ENCODE measurements at places on chromosomes 4 and X.

GRCh38 chr4:97367878-97368277 is 775.4 kb downstream of the STPG2 start:
- no peak for DNase-seq

DNA sequence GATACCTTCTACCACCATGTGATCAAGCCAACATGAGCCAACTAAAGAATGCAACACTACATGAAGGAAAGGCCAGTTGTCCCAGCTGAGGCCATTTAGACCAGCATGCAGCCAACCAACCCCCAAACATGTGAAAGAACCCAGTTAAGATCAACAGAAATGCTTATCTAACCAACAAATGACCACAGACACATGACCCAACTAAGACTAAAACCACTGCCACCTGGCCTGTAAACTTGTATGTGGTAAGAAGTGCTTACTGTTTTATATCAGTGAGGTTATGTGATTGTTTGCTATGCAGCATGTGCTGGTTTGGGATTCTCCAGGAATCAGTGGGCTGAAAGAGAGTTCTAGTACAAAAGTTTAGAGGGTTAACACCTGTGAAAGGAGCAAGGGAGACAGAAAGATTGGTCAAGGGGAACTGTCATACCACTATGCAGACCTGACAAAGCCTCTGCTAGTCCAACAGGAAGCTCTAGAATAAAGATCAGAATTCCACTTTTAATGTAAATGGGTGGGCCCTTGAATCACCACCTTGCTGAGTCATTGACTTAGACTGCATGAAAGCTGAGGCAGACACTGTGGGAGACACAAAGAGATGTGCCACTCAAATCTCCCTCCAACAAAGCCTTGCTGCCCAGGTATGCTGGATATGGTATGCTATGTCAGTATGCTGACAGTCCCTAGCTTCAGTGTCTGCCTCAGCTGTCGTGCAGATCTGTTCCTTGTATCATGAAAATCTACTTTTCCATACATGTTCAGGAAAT is 6.1 kb upstream of the SH3D19 start:
- DNase-seq, result no peak

- no peak for DNase-seq
Observed at GRCh38 chrX:39614680-39614998, 483.1 kb downstream of the BCOR start.

- DNase-seq, result no peak
Observed at GRCh38 chr4:75895744-75896314, 6.4 kb downstream of the PPEF2 start.

DNA sequence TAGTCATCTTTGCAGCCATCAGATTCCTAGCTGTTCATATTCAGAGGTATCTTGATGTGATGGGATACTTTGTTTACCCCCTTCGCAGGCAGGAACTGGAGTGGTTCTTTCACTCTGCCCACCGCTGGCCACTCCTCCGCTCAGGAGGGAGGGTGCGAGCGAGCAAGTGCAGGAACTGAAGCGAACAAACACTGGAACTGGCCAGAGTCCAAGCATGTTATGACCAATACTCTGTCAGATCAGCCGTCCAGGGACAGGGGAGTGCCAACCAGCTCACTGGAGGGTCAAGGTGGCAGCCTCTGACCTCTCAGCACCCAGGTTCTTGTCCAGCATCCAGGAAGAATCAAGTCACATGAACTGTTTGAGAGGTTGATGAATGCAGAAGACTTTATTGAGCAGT is 18.0 kb upstream of the MANBA start:
- DNase-seq, result no peak

DNA sequence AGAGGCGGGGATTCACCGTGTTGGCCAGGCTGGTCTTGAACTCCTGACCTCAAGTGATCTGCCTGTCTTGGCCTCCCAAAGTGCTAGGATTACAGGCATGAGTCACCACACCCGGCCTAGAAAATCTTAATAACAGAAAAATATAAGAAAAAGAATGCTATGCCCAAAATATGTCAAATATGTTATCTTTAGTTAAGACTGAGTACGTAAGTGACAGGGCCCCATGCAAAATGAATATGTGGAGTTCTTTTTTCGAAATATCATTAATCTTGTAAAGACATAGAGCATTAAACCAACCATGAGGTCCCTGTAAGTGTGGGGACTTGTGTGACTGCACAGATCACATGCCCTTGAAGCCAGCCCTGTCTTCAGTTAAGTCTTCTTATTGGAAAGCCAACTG is 8.9 kb upstream of the ZNF518B start:
- DNase-seq, result no peak

GRCh38 chr4:149993030-149993429 is 85.2 kb upstream of the DCLK2 start:
- DNase-seq, result no peak

GRCh38 chrX:41026702-41027078 is 58.6 kb upstream of the USP9X start:
- no peak for DNase-seq

DNA sequence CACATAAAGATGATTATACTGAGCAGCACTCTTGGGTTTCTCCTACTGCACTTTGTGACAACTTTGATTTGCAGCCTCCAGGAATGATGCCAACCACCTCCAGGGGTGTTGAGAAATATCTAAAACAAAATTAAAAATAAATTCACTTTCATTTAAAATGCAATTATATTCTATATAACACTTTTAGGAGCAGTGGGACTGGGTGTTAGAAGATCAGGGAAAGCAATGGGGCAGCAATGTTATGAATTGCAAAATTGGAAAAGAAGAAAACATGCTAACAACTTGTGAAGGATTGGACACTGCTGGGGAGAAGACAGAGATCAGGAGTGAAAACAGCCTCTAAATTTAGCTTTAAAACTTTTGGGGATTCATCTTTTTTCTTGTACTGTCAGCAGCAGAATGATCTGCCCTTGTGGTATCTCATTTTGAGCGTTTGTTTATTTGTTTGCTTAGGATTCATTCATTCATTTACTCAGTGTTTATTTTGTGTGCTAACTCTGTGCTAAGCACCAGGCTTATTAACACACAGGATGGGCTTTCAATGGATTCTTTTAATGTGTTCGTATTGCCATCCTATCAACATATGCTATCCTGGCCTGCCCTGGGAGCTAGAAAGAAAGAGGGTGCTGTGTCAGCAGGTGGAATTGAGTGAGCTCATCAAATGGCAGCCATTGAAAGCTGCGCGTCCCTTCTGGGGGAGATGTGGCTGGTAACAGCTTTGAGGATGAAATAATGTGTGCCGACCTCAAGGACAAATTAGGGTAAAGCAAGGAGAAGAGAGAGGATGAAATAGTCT is 96.5 kb downstream of the FRMPD4 start:
- DNase-seq, result no peak

GRCh38 chr4:930827-931193 is 1.3 kb downstream of the GAK start:
- DNase-seq, result no peak

GRCh38 chrX:129771266-129771995 is 8.3 kb upstream of the SASH3 start:
- DNase-seq, result no peak

DNA sequence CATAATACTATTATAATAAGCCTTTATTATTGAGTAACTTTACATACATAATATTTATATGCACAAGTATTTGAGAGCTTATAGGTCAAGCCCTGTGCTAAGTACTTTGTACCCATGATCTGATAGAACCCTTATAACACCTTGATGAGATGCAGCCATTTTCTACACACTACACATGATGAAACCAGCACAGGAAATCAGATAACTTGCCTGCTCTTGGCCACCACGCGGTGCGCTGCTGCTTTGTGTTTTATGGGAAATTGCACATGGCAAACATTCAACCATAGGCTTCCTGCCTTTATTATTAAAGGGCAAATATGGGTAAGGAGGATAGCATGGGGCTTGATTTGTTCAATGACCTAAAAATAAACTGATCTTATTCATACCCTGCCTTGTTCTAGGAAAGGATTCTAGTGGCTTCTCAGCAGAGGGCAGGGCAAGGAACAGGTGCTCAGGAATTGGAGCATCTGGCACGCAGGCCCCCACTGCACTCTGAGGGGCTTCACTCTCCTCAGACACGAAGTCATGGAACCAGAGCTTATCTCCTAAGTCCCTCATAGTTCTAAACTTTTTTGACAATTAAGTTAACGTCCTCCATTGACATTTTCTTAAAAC is 31.6 kb upstream of the NAP1L5 start:
- DNase-seq, result no peak

DNA sequence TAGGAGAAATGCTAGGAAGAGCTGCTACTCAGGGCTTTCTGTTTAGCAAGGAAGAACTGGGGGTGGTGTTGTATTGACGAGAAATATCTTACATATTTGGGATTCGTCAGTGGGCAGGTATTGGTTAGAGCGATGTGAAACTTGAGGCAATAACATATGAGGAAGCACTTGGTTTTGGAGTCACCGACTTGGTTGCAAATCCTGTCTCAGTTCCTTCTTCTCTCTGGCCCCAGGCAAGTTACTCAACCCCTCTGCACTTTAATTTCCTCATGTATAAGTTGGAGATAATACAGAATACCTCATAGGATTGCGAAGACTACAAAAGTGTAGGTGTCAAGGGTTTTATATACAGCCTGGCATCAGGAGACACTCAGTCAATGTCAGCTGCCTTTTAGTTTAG is 34.1 kb downstream of the GPAT3 start:
- no peak for DNase-seq

- peak; percentile 15 for DNase-seq
Observed at GRCh38 chrX:123859409-123859845, 426 bp upstream of the XIAP start.

DNA sequence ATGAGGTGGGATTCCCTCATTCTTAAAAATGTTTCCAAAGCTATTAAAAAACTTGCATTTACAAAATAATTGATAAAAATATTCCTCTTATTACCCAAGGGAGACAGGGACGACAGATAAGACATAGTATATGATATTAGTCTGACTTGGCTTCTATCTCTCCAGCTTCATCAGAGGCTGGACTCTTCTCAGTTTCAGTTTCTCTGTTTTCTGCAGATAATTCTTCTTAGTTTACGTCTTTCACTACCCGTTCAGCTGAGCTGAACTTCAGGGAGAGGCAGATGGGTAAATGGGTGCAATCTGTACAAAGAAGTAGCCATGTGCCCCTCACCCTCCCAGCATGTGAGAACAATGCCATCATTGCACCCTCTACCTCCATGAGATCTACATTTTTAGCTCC is 214.0 kb upstream of the SLIT2 start:
- DNase-seq, result no peak

GRCh38 chrX:71439420-71439819 is 73.3 kb downstream of the TAF1 start:
- DNase-seq, result no peak

DNA sequence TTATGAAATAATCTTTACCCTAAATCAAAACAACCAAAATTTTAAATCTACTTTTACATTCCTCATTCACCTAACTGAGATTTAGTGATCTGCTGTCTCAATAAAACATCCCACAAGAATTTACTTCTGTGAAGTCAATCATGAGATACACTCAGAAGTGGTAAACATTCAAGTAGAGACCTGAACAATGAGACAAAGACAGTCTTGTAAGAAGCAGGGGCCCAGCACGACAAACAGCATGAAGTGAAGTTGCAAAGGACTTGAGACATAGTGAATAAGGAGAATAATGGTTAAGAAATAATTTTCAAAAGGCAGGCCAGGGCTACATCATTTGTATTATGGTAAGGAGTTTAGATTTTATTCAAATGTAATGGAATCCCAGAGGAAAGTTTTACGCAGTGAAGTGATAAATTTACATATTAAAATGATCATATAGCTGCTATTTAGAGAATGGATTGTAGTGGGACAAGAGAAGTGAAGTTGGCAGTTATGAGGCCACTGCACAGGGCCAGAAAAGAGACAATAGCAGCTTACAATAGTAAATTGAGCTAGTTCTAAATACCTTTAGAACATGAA is 101.9 kb downstream of the MAB21L2 start:
- DNase-seq, result no peak

DNA sequence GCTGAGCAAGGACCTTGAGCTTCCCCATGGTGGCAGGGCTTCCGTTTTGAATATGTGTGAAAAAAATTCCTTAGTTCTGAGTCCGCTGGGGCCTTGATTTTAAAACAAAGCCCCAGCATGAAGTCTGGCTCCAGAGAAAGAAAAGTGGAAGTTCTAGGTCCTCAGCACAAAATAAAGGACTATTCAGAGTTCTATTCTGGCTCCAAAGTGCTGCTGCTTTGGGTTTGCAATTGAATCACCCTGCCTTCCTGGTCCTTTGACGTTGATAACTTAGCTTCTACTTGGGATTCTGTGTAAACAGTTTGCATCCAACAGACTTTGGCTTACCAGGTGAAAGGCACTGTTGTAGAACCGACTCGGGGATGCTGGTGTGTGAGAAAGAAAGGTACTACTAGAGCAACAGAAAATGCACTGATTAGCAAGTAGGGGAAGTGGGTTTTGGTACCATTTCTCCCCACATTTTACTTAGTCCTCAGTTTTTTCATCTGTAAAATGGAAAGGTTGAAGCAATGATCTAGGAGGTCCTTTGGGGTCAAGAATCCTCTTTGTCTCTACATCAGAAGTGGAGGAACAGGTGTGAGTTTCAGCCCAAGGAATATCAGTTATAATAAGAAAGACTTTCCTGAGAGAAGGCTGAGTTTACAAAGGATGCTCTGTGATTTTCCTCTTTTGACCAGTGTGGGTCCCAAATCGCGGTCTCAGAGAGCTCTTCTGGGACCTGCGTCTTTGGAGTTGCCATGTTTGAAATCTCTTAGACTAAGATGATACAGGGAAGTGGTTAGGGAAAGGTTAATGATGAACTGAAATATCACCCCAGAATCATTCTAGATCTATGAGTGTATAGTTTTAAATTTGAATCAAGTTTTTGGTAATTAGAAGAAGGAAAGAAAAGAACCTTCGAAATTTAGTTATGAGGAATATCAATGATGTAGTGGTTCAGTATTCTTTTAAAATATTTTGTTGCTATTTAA is 28.2 kb downstream of the IGFBP7 start:
- no peak for DNase-seq

GRCh38 chr4:183658362-183659028 is 490 bp downstream of the RWDD4 start:
- no peak for DNase-seq

DNA sequence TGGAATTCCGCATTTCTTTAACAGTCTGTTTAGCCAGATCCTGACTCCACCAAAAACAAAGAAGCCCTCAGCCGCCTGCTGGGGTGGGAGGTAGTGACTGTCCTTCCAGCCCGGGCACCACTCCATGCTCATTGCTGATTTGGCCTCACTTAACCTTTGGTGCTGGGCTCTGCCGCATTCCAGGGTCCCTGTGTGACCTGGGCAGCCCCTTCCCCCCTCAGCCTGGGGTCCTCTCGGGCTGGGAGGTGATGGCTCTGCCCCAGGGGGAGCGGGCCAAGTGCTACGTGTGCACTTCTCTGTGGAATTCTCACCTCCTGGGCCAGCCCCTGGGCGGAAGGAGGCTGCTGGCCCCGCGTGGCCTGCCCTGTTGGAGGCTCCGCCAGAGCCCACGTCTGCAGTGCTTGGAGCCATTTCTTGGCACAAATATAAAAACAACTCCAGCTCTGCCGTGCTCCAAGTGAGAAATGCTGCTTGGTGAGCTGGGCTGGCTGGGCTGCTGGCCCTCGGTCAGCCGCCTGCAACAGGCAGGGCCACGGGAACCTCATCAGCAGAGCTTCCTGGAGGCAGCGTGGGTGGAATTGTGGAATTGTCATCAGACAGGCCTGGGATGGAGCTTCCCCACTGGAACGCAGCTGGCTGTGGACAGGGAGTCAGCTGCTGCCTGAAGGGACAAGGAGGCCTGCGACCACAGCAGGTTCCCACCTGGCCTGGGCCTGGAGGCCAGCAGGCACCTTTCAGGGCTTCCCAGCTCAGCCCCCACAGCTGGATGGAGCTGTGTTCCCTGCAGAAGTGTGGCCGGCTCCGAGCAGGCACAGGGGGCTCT is 66.0 kb downstream of the TRMT44 start:
- peak; percentile 37 for DNase-seq

All from ascending aorta (tissue), 2 donors.